Hair follicular keratinocyte (primary cell): ENCODE measurements at places on chromosomes 1 and 21. TPM values are rescaled to one million over a fixed set of nuclear protein-coding genes. Genes with fewer than 3 reads are reported as not detected.

The TP53BP2 gene
- total RNA-seq: 9.2 and 12.9 TPM in 2 replicates

The LCE1D gene
- not detected in 2 replicates for total RNA-seq

The FAM72A gene
- 2.8 and 12.3 TPM in 2 replicates for total RNA-seq

The VSIG8 gene
- total RNA-seq: not detected in 2 replicates

The NDUFV3 gene
- 41.7 and 47.2 TPM in 2 replicates for total RNA-seq
